Hematopoietic multipotent progenitor cell treated with erythropoietin and hydrocortisone succinate and interleukin-3 and kit ligand, for 6 days (in vitro differentiated cells): ENCODE measurements at places on chromosomes 1 and 21.
A peak's percentile ranks its signal among the peaks of the same experiment; 100 is the strongest.

- no peak for DNase-seq
Observed at GRCh38 chr1:112255080-112255479, 140.9 kb upstream of the CTTNBP2NL start.

DNA sequence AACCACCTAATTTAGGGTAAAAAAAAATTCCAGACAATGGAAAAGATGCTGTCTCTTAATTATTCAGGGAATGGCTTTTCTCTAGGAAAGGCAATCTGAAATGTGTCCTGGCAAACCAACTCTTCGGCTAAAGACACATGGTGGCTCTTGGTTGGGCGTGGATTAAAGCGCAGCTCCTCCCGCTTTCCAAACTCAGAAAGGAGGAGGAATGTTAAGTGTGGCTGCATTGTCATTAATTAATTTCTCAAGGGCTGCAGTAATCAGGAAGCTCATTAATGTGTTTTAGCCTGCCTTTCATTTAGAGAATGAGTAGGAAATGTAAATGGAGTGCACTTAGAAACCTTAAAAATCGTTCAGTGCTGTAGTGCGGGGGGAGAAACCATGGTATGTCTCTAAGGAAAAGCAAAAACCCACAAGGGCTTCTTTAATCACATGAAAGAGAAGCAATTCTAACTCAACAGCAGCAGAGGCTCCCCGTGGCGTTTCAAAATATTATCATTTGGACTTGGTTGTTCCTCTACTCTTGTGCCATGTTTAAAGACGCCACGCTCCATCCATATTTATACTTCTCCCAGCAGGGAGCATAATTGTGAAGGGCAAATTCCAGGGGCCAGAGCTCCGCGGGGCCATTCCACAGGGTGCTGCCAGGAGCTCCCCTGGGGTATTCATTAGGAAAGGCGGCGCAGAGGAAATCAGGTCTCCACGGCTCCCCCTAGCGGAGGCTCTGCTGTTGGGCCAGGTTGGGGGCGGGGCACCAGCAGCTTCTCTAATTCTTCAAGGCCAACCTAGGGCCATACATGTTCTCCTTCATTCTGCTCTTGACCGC, 91.9 kb upstream of the SSX2IP start:
- peak; percentile 87 for DNase-seq

DNA sequence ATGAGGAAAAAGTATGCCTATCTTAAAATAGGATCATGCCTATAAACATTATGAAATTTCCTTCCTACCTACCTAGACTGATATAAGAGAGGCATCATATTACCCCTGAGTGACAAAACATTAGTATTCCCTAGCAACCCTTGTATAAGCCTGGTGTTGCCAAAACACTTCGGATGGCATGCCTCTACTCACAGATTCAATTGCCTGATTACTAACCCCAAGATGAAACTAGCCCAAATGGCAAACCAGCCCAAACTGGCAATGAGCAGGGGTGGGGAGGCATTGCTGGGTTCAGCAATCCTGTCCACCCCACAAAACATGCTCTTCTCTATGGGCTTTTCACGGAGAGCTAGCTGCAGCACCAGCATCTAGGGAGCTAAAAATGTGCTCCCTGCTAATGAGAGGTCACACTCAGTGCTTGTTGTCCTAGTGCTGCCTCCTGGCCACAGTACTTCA, 13.9 kb downstream of the PALMD start:
- no peak for DNase-seq

DNA sequence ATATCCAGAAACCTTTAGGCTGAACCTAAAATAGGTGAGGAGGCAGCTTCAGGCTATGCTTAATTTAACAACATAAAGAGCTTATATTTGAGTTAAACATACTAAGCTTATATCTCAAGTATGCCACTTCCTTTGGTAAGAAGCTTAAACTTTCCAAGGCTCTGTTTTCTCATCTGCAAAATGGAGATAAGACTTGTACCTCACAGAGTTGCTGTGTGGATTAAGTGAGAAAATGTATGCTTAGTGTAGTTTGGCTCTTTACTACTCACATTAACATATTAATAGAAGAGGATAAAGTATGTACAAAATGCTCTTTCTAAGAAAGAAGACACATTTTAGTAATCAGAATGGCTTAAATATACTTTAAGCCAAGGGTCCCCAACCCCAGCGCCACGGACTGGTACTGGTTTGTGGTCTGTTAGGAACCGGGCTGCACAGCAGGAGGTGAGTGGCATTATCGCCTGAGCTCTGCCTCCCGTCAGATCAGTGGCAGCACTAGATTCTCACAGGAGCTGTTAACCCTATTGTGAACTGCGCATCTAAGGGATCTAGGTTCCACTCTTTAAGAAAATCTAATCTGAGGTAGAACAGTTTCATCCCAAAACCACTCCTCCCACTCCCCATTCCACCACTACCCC, 77.2 kb downstream of the HS2ST1 start:
- DNase-seq, result peak; percentile 90

- DNase-seq, result no peak
Observed at GRCh38 chr21:15752763-15753407, 23.1 kb downstream of the USP25 start.

GRCh38 chr1:212270564-212270963, 14.6 kb upstream of the PPP2R5A start:
- DNase-seq, result no peak

- DNase-seq, result no peak
Observed at GRCh38 chr1:228280961-228281591, 73.2 kb downstream of the OBSCN start.

DNA sequence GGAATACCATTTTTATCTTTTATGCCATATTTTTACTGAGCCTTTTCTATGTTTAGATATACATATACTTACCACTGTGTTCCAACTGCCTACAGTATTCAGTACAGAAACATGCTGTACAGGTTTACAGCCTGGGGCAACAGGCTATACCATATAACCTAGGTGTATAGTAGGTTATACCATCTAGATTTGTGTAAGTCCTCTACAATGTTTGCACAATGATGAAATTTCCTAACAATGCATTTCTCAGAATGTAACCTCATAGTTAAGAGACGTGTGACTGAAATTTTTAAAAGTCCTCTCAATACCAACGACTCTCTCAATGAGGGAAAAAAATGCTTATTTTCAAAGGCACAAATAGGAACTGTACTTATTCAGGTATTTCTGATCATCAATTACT, 21.7 kb downstream of the INTS7 start:
- DNase-seq, result peak; percentile 17

- DNase-seq, result no peak
Observed at GRCh38 chr1:52672946-52673345, 25.2 kb downstream of the COA7 start.

GRCh38 chr1:214124915-214125314, 137.1 kb downstream of the PROX1 start:
- peak; percentile 7 for DNase-seq

DNA sequence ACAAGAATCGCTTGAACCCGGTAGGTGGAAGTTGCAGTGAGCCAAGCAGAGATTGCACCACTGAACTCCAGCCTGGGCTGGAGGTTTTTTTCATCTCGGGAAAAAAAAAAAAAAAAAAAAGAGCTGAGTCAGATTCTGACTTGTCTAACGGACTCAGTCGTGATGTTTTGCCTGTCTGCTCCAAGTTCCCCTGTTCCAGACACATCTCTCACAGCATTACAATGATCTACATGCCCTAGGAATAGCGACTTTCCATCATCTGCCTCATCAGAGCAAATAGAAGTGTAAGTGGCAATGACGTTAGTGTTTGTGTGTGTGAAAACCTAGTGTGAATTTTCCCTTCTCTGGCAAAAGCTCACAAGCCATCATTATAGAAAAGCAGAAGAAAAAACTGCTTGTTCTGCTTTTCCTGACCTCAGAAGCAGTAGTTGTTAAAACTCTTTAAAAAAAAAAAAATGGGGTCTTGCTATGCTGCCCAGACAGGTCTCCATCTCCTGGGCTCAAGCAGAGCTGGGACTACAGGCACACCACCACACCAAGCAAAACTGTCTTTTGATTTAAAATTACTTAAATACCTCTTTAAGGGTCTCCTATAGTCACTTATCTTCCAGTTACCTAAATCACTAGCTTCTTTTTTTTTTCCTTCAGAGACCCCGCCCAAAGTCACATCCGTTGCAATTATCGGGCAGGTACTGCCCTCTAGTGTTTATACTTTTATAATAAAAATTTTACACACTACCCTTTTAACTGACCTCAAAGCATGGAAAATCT, 37.3 kb downstream of the PLEKHO1 start:
- peak; percentile 81 for DNase-seq

DNA sequence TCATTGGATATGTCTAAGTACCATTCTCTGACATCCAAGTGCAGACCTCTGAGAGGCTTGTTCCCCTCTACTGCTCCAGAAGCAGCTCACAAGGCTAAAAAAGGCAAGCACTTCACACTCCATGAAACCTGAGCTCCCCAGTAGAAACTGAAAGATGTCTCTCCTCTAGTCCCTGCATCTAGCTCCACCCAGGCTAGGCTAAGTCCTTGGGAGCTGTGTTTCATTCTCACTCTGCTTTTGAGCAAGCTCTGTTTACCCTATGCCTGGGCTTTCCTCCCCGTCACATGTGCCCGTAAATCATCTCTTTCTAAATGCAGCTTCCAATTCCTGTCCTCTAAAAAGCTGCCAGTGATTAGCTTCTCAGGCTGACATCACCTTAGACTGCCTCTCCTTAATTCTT, 39.0 kb downstream of the LRRC71 start:
- no peak for DNase-seq

- DNase-seq, result no peak
Observed at GRCh38 chr1:18151436-18152122, 44.0 kb downstream of the IGSF21 start.

- DNase-seq, result no peak
Observed at GRCh38 chr1:13548281-13548680, 34.5 kb upstream of the LRRC38 start.

- no peak for DNase-seq
Observed at GRCh38 chr1:98923667-98924066, 81.0 kb downstream of the PLPPR5 start.

GRCh38 chr1:115545791-115546733, 95.7 kb upstream of the VANGL1 start:
- peak; percentile 31 for DNase-seq

DNA sequence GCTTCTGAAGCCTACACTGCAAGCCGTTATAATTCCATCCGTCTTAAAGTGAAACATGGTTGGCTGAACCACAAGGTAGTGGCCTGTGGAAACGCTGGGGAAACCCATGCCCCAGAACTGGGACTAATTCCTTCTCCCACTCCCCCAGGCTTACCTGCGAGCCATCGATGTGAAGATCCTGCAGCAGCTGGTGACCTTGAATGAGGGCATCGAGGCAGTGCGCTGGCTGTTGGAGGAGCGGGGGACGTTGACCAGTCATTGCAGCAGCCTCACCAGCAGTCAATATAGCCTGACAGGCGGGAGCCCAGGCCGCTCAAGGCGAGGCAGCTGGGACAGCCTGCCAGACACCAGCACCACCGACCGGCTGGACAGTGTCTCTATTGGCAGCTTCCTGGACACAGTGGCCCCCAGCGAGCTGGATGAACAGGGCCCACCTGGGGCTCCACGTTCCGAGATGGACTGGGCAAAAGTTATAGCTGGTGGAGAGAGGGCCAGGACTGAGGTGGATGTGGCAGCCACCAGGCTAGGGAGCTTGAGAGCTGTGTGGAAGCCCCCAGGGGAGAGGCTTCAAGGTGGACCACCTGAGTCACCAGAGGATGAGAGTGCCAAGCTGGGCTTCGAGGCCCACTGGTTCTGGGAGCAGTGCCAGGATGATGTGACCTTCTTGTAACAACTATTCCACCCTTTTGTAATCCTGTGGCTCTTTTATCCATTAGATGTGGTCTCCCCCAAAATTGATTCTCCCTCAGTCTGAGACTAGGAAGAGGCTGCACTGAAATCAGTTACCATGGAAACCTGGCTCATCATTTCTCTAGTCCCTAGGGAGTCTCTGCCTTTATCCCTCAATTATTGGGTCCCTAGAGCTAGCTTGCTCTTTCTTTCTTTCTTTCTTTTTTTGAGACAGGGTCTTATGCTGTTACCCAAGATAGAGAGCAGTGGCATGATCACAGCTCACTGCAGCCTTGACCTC, 16.7 kb downstream of the LURAP1 start:
- DNase-seq, result no peak

DNA sequence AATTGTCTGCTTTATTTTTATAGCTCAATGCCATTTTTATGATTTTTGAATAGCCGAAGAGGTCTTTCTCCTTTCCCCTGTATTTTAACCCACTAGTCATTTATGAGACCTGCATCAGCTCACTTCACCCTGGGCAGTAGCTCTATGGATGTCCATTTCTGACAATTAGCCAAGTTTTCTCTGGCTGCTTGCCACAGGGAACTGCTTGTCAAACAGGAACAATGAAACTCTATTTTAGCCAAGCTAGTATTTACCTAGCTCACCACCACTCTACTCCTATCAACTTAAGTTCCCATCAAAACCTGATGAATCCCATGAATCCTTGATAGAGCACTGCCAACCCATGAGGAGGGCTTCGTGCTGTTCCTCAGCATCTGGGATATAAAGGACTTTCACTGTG, 406.7 kb downstream of the RWDD3 start:
- DNase-seq, result no peak

DNA sequence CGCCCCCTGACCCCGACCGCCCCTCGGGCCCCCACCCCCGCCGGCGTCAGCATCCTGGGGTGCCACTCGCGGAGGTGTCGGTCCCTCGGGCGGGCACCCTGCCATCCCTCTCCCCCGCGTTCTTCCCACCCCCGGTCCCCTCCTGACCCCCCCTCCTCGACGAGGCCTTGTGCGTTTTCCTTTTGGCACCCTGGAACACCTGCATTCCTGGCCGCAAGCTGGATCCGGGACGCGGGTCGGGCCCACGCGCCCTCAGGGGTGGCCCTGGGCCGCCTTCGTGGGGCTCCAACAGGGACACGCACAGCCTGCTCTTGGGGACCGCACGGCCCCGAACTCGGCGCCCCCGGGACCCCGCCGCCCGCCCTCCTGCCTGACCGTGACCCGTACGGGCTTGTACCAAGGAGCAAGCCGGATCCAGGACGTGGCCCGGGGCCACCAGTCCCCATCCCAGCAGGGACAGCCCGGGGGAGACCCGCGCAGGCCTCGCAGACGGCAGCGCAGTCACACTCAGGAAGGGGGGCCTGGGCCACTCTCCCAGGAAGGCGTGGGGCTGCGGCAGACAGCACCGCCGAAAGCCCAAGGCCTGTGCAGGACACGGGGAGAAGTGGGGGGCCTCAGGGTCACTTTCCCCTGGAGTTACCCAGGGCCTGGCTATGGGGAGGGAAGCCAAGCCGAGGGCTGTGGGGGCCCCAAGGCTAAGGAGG, 579 bp upstream of the SLC19A1 start:
- DNase-seq, result no peak

- no peak for DNase-seq
Observed at GRCh38 chr1:178485541-178485981, 11.2 kb downstream of the CLEC20A start.

GRCh38 chr1:241847540-241847795, 536 bp upstream of the EXO1 start:
- no peak for DNase-seq

- no peak for DNase-seq
Observed at GRCh38 chr1:57210881-57211280, 213.0 kb downstream of the DAB1 start.

DNA sequence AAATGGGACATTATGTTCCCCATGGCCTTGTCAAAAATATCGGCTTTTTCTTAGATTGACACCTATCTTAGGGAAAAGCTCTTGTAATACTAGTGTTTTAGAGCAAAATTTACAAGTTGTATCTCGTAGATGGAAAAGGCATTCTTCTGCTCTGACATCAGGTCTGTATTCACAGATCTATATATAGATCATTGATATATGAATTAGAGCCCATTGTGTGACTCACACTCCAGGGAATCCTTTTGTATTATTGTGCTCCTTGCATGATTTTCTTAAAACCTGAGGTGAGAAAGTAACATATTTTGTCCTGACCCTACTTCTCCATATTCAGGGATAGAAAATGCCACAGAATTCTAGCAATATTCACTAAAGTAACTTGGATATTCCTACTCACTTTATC, 1160.8 kb upstream of the B3GALT2 start:
- DNase-seq, result no peak

GRCh38 chr1:70204600-70204999, 779 bp downstream of the LRRC40 start:
- no peak for DNase-seq
